ENCODE measurements at places on chromosomes 7 and 10.

- DNase-seq: no peak
Measured at GRCh38 chr7:105853931-105854419, 22.4 kb downstream of the ATXN7L1 start.

DNA sequence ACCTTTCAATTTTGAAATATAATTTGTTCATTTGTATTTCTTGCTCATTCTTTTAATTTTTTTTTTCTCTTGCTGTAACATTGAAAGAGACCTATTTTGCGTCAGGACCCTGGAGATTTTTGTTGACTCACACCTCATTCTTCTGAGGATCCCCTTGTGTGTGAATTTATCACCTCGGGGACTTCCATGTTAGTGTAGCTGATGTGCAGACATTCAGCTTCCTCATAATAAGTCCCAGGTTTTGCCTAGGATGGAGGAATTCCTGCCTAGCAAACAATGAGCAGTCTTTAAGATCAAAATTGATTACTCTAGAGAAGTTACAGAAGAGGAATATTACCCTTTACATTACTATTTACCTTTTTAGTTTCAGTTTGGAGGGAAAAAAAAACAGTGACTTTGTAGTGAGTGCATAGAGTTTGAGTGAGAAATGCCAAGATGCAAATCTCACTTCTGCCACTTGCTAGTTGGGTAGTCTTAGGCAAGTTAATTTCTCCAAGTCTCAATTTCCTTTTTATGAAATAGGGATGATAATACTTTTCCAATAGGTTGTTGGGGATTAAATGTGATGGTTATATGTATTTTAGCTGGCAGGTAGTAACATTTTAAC, 14.3 kb downstream of the TES start:
- DNase-seq: no peak

DNA sequence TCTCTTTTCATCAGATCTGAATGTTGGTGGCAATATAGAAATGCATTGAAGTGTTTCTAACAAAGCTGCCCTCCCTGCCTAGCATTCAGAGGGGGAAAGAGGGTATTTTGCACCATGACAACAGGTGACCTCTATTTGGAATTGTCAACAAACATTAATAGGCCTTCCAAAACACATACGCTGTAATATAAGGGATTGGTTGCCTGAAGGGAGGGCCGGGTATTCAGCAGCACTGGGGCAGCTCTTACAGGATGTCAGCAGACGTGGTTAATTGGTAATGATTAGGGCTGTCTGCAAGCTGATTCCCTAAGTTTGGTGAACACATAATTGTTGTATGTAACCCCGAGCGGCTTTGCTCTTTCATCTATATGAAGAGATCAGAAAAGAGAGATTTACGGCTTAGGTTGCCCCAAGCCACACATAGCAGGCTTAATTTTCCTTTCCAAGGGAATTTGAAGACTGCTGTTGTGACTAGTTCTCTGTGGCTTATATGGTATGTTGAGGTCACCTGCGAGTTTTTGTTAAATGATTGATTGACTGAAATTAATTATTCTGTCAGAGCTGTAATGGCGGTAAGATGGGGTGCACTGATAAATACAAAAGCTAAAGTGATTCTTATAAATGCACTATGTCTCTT, 759.3 kb downstream of the LRMDA start:
- DNase-seq: no peak

GRCh38 chr10:119120413-119120867, 16.5 kb downstream of the DENND10 start:
- no peak for DNase-seq

DNA sequence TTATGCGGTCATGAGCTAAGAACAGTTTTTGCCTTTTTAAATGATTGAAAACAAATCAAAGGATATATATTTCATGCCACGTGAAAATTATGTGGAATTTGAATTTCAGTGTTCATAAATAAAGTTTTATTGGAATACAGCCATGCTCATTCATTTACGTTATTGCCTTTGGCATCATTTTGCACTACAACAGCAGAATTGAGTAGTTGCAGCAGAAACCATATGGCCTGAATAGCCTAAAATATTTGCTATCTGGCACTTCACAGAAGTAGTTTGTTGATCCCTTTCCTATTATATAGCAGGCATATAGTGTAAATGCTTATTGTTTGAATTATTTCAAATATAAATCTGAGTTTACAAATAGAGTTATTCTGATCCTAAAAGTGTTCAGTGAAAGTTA, 59.7 kb downstream of the AUTS2 start:
- DNase-seq: no peak

DNA sequence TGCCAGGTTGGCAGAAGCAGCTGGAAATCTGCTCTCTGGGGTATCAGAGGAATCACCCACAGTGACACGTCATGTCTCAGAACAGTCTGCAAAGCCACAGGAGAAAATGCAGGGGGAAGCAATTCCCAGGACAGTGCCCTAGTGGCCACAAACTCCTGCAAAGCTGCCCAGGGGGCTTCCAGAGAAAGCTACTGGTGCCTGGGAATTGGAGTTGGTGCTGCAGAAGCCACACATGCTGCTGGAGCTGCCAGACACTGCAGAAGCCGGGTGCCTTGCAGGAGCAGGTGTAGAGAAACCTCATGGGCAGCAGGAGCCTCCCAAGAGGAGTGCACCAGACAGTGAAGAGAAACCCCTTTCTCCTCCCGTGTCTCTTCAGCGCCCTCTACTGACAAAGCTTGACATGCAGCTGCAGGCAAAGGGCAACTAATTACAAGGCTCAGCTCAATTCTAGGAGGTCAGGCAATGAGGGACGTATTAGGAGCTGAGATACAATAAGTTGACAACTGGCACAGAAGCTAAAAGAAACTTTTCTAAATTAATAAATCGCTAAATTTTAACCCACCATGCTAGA, 30.2 kb upstream of the NUB1 start:
- DNase-seq: no peak

GRCh38 chr10:15316871-15317464, 54.1 kb downstream of the FAM171A1 start:
- DNase-seq: no peak

DNA sequence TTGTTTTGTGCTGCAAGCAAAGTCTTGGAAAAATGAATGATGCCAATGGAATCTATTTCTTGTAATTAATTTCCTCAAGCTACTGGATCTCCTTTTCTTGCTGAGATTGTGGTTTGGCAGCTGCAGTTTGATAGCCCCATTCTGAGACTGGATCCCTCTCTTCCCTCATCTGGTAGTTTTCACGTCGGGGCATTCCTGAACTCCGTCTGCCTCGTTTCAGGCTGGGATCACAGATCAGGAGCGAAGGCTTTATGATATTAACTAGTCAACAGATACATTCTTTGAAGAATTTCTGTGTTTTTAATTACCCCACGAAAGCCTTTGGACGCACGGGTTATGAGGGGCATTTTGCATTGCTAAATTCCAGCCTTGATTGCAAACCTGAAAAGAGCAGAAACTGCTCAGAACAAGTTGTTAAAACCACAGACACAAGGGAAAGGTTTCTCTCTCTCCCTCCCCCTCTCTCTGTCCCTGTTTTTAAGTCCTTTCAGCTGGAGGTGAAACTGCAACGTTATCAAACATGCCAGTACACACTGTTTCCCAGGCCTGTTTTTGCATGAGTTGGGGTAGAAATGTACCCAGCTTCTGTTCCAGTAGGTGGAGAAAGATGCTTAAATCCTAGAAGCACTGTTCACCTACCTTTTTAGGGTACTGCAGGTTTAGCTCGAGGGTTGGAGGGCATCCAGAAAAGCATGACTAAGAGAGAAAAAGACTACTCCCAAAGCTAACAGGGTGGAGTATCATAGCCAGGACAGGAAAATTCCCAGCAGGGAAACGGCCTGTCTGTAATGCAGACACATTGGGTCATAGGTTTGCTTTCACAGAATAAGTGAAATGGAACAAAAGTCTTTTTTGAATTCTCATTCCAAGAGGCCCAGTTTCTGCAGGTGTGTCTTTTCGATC, 124.3 kb downstream of the CUX1 start:
- no peak for DNase-seq

GRCh38 chr10:44934416-44935200, 23.5 kb downstream of the TMEM72 start:
- DNase-seq: no peak

DNA sequence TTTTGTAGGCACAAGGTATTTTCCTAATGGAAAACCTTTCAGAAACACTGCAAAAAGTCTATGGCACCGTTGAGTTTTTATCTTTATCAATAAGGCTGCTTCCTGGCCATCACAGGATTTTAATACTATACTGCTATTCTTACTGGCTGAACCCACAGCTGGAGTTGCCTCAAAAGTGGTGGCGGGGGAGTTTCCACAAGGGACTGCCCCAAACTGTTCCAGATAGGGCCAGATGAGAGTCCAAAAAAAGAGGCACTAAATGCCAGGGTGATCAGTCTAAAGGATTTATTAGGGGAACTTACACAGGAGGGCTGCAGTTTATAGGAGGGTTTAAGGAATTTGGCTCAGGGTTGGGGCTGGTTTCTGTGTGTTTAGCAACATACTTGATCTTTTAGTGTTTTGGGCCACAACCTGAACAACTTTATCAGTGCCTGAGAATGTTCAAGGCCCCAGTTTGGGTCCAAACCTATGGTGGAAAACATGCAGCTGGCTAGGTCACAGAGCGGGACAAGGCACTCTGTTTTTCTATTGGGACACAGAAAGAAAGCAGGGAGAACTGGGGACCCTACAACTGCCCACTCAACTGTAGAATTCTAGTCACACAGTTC, 41.4 kb downstream of the STAM start:
- no peak for DNase-seq

- no peak for DNase-seq
Measured at GRCh38 chr10:125859128-125859817, 21.8 kb downstream of the DHX32 start.

GRCh38 chr7:140640060-140640637, 464 bp downstream of the DENND2A start:
- peak; percentile 23 for DNase-seq

DNA sequence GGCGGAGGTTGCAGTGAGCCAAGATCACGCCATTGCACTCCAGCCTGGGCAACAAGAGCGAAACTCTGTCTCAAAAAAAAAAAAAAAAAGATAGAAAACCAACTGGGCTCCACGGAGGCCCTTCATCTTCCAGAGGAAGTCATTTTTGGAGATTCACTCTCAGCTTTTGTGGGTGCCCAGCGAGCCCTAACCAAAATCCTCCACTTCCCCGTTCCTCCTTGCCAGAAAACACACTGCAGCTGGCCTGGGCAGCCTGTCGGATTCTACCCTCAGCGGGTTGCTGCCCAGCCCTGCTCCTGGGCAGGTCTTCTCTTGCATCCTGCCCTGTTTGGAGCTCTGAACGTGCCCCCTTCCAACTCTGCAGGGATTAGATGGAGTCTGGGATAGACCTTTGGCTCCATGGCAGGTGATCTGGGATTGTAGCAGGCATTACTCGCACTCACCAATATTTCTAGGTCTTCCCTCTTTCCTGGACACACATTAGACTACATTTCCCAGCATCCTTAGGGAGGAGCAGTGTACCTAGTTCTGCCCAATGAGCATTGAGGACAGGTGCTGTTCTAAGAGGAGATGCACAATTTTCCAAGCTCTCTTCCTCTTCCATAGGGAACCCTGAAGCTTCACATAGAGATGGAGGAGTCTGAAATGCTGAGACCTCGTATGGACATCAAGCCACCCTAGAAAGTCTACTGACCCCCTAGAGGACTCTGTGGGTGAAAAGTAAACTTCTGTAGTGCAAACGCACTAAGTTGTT, 4.6 kb downstream of the GRID2IP start:
- DNase-seq: no peak

- no peak for DNase-seq
Measured at GRCh38 chr10:20492447-20492846, 404.7 kb downstream of the NEBL start.

DNA sequence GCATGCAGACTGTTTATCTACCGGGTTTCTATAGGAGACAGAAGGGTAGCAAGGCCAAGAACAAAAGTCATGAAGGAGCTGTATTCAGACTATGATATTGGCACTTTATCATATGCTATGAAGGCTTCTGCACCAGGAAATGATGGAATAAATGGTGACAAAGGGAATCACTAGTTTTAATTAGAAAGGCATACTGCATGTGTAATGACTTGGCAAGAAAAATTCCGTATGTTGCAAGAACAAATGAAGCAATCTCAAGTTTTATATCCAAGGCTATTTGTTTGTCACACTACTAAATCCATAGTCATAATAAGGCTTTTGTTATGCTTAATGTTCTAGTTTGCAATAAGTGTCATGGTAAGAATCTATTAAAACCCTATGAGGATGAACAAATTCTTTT, 230.9 kb downstream of the ZEB1 start:
- no peak for DNase-seq

DNA sequence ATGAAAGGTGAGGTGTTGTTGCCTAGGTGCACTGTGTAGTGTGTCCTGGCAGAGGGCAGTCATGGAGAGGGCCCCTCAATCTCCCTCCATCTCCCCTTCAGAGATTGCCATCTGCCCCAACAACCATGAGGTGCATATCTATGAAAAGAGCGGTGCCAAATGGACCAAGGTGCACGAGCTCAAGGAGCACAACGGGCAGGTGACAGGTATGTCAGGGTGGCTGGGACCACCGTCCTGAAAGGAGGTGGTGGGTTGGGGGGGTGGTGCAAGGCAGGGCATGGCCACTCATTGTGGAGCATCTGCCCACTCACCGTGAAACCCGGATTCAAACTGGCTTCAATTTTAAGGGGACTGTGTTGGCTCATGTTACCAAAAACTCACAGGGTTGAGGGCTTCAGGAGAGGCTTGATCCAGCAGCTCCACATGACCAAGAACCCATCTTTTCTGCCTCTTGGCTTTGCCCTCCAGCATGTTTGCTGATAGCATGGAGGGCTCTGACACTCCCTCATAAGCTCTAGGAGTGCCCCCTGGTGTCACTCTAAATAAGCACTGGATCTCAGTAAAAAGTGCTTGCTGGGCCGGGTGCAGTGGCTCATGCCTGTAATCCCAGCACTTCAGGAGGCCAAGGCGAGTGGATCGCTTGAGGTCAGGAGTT, 12.2 kb downstream of the ARPC1B start:
- DNase-seq: no peak

DNA sequence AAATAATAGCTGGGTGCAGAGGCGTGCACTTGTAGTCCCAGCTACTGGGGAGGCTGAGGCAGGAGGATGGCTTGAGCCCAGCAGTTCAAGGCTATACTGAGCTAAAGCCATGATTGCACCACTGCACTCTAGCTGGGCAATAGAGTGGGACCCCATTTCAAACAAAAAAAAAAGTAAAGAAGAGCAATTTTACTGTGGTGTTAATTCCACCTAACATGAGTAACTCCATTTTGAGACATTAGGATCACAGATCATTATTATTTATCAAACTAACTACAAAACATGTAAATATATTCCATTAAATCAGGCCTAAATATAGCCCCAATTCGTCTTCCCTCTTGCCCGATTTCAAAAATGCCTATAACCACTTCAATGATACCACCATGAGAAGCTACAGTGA, 104.8 kb upstream of the TRIM24 start:
- DNase-seq: no peak

DNA sequence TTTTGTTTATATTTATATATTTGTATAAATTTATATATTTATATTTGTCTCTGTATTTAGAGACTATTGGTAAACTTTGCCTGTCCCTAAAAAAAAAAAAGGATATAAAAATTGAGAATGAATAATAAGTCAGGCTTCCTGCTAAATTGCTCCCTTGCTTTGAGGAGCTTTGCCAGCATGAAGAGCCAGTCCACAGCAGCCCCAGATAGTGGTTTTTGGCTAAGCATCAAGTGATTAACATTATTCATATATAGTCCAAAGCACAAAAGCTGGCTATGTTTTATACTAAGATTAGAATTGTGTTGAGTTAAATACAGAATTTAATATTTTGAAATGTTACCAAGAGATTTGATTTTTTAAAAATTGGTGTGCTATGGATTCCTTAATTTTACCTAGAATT, 264.9 kb upstream of the FERD3L start:
- no peak for DNase-seq

- DNase-seq: no peak
Measured at GRCh38 chr10:79181698-79182521, 113.1 kb downstream of the ZMIZ1 start.
